Activated CD4-positive, alpha-beta memory T cell treated with anti-CD3 and anti-CD28 coated beads for 36 hours (primary cell): ENCODE measurements at places on chromosomes 1 and 21.

- no peak for DNase-seq
Measured at GRCh38 chr1:231124746-231125145, 37.1 kb upstream of the TRIM67 start.

DNA sequence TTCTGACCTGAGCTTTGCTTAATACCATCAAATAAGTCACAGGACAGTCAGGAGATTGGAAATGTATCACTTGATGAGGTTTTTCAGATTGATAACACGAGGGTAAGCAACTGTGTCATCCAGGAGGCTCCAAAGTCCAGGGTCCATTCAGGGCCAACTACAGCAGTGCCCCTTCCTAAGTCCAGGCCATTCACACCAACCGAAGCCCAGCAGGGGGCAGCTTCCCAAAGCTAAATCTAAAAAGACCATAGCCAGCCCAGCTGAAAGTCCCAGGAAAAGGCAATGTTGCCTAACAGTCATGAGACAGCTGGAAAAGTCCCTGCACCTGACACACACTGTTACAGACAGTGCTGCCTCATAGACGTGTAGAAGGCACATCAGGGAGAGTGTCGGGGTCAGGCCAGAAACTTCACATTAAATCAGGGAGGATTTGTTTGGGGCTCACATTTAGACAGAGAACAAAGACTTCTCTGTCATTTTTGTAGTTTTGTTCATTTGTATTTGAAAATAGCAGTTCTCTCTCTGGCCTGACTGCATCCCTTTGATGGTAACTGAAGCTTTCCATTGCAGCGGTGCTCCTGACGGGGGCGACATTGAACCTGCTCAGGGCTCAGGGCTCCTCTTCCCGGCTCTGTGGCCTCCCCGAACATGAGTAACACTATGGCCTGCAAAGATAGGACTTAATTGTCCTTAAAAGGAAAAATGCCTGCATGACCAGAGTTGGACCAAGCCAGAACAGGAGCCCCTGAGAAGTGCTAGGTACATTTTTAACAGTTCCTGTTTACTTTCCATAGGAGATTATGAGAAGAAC, 200.4 kb downstream of the NRIP1 start:
- peak; percentile 66 for DNase-seq

- DNase-seq = no peak
Measured at GRCh38 chr1:17259233-17259873, 10.5 kb downstream of the PADI3 start.

DNA sequence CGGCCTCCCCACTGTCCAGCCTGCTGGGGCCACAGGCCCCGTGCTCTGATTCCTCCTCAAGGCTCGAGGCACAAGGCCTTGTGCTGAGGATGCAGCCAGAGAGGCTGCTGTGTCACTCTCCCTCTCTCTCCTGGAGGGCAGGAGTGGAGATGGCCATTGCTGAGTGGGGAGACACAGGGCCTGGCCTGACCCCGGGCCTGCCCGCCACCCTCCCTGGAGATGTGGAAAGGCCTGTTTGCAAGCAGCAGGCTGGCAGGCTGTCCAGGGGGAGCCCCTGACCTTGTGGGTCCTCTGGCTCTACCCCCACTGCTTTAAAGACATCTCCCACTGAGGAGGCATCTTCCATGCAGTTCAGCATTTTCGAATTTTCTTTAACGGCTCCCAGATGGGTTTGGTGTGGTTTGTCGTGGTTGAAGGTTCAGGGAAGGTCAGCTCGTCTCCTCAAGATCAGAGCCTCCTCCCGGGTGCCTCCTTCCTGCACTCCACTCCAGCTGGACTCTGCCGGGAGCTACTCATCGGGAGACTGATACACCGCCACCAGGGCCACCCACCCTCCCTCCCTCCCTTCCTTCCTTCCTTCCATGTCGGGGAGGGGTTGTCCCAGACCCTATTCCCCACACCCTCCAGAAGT, 69.1 kb downstream of the SPSB1 start:
- DNase-seq = no peak

- DNase-seq = no peak
Measured at GRCh38 chr1:196933531-196934189, 9.9 kb upstream of the CFHR2 start.

- DNase-seq = no peak
Measured at GRCh38 chr1:94178901-94179300, 58.0 kb upstream of the ABCA4 start.

- peak; percentile 22 for DNase-seq
Measured at GRCh38 chr21:37071561-37072273, 1.2 kb downstream of the PIGP start.

DNA sequence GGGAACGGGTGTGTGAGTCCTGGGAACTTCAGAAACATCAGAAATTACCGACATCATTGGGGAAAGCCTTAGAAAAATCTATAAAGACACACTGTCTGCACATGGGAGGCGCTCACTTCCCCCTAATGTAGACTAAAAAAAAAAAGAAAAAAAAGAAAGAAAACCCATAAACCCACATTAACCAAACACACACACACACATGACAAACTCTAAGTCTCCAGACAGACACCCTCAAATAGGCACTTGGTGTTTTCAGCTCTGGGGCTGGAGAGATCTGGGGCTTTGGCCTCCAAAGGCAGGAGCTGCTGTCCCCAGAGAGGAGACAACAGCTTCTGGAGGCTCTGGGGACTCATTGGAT, 13.2 kb upstream of the SDHB start:
- no peak for DNase-seq

DNA sequence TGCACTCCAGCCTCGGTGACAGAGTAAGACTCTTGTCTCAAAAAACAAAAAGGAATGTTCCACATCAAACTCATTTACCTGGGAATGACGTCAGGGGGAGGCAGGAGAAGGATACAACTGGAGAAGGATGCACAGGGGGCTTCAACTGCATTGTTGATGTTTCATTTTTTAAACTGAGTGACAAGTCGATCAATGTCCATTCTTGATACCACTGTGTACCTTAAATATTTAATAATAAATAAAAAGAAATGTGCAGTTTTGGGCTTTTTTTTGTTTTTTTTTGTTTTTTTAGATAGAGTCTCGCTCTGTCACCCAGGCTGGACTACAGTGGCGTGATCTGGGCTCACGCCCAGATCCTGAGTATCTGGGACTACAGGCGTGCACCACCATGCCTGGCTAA, 35.8 kb downstream of the PLEKHO1 start:
- no peak for DNase-seq

- no peak for DNase-seq
Measured at GRCh38 chr1:160159846-160160245, 8.4 kb downstream of the ATP1A4 start.

DNA sequence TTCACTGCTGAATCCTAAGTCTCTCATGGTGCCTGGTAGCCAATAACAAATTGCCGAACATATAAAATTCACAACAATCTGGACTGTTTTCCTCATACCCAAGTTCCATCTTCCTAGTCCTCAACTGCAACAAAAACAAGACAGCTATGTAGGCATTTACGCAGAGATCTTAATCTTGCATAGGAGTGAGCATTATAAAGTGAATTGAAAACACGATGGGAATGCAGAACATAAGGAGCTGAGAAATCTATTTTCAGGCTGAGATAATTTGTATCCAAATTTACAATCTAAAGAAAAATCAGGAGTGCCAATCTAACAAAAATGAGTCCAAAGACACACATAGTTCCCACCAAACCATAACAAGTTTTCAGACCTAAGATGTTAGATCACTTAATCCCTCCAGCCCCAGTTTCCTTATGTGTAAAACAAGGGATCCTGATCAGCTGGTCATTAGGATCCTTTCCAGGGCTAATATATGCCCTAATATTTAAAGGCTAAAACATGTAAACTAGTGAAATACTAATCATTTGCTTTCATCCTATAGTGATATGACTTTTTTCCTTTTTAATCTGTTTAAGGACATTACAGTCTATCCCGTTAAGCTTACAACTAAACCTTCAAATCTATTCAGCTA, 1.9 kb downstream of the SLC16A1 start:
- no peak for DNase-seq

DNA sequence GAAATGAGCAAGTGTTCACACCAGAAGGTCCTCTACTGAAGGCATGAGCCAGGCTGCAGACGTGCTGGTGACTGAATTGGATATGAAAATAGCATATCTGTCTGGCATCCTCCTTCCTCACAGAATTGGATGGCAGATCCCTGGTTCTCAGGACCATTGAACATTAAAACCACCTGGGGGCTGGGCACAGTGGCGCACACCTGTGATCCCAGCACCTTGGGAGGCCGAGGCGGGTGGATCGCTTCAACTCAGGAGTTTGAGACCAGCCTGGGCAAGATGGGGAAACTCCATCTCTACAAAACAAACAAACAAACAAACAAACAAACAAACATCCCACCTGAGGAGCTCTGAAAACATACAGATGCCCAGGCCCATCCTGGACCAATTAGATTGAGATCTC, 23.4 kb downstream of the TEX35 start:
- DNase-seq = no peak

- DNase-seq = peak; percentile 56
Measured at GRCh38 chr1:227759341-227760300, 24.4 kb downstream of the SNAP47 start.

DNA sequence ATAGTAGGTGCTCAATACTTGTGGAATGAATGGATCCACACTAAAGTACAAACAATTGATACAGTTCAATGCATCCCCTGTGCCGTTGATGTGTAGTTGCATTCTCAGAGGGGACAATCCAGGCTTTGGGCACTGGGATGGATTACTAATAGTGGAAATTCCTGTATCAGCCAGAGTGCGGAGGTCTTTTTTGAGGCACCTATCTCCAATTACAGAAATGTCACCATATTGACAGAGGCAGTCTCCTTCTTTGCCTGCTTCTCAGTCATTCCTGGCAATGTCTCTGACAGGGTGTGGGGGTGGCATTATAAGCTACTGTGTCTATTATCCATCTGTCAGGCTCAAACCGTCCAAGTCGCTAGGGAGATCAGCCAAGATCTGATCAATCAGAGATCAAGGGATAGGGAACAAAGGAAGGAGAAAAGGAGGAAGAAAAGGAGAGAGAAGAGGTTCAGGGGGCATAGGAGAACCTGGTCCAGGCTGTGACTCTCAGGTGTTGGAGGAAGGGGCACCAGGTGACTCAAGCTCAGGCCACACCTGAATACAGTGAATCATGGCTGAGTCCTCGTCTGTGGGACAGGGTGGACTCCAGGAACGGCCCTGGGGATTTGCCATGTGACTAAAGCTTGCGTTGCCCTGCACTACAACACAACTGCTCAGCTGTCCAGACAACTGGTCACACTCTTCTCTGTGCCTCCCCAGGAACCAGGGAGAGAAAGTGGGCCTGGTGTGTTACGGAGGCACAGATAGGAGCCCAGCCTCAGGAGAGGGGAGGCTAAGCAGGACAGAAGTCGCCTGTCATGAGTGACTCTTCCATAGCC, 3.4 kb upstream of the LAMB3 start:
- no peak for DNase-seq

DNA sequence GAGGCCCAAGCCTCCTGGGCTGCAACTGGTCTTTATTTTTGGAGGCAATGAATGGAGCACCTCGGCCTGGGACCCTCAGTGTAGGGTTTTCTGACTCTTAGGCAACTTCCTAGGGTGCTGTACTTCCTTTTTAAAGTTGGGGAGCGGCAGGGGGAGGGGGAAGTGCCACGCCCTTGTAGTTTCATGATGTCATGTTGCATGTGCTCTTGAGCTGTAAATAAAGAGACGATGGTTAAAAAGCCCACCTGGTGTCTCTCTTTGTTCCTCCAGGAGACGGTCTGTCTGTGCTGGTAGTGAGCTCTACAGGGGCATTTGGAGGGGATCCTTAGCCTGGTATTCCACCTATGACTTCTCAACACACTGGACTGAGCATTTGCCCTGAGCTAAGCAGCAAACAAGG, 10.3 kb upstream of the AGTRAP start:
- DNase-seq = no peak
